ENCODE measurements at places on chromosomes 2 and 18.

GRCh38 chr18:32378705-32379104 is 92.0 kb downstream of the GAREM1 start:
- no peak for DNase-seq

DNA sequence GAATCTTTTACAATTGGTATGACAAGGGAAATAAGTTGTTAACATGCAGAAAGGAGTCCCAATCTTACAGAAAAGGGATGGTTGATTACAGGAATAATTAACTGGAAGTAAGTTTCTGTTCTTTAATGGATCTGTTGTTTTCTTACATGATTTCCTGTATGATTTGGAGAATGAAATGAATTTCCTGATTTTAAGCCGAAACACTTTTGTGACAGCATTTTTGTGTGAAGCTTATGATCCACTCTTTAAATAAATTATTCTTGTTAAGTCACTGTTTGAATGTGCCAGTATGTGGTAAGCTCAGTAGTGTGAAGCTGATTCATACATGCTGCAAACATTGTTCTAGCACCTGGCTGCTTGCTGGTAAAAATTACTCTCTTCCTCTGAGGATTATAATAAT is 516.2 kb downstream of the DCDC2C start:
- no peak for DNase-seq

- no peak for DNase-seq
These were observed 81.9 kb upstream of the TXNDC2 start for GRCh38 chr18:9803698-9804516.

- no peak for DNase-seq
These were observed 122.7 kb upstream of the RIOK3 start for GRCh38 chr18:23330423-23330822.

DNA sequence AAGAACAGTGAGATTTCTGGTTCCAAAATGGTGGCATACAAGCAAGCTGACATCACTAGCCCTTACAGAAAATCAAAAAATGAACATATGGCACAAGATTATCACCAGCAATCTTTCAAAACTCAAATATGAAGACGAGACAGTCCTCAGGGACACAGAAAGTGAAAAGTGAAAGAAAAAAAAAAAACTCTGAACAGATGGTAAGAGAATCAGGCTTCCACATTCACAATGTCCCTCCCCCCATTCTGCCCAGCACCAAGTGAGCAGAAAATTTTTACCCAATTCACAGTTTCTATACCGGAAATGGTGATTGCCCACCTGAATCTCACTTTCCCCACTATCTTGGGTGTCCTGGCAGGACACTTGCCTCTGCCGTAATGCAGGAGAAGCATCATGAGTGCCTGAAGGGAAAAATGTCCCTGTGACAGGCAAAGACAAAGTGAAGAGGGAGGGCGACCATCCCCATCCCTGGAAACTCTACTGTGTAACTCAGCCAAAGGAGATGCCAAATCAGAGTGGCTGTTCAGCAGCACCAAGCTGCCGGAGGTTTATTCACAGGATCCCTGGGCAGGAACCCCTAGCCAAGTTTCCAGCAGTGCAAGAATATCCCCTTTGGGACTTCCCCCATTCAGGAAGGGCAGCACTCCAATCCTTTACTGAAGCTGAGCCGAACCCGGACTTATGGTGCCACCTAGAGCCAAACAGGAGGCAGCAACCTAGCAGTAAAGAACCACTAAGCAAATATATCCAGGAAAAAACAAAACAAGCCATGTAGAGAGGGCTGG is 312.2 kb downstream of the LRATD1 start:
- DNase-seq: no peak

DNA sequence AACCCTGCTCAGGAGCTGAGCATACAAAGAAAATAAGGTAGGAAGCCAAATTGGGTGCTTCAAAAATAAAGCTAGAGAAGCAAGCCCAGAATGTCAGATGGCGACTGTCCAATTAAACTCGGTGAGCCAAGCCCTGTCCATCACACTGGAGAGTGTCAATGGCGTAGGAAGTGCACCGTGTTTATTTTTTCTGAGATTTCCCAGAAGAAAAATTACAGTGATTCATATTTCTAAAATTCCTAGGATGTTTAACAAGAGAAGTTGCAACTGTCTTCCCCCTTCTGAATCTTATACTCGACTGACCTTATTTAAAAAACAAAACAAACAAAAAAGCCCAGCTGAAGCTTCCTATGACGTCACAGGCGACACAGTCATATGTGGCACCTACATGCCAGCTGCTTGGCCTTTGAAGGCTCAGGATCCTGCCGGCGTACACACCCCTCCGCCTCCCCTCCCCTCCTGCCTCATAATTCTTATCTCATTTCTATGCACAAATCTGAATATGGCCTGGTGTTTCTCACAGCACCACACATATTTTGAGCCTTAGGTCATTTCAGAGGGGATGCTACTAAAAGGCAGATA is 60.8 kb downstream of the MBP start:
- DNase-seq: peak; percentile 77

- no peak for DNase-seq
These were observed 128.1 kb upstream of the RPRM start for GRCh38 chr2:153606623-153607022.

DNA sequence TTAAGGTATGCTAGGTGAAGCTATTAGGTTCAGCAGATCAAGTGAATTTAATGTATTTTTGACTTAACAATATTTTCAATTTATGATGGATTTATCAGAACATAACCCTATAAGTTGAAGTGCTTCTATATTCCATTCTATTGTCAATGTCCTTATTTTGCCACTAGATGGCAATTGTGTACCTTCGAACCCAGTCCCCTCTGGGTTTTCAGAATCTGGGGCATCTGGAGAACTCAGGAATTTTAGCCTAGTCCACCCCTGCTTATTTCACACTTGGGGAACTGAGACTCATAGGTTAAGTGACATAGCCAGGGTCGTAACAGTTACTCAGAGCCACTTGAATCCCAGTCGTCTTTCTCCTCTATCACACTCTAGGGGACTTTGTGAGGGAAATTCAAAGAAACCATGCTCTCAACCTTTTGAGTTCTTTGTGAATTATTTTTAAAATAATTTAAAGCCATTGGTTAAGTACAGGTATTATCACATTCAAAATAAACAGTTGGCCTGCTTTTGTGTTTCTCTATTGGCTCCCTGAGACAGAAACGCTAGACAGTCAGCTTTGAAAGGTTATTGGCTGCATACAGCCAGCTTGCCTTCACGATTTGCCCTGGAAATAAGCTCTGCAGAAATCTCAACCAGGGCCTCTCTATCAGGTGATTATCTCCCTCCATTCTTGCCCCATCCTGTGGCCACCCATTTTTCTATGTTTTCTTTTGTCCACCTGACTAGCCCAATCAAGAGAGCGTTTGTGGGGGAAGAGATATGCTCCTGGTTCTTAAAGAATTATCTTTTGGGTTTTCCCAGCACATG is 145.0 kb downstream of the TTC27 start:
- no peak for DNase-seq

GRCh38 chr18:7605705-7606104 is 38.6 kb downstream of the PTPRM start:
- no peak for DNase-seq

DNA sequence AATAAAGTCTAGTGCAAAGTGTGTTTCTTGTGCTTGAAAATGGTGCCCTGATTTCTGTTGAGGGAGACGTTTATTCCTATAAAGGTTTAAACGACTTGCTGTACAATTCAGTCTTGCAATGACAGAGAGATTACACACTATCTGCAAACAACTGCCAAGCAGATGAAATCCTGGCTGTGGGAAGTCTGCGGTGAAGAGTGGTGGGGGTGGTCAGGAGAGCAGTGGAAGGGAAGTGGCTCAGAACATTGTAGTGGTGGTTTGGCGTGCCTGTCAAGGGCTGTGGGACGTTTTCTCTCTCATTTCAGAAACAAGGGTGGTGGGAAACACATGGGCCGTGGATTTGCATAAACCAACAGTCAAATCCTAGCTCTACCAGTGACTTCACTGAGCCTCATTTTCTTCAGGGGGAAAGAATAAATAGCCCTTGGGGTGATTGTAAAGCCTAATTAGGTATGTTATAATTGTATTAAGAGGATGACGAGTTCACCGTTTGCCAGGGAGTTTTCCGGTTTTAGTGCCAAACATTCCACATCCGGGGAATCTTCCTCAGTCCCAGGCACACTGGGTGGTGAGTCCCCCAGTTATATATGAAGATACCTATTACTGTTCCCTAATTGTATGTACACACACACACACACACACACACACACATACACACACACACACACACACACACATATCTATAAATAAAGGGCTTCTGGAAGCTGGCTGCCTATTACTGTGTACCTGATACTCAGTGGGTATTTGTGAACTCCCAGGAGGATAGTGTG is 115.0 kb downstream of the SPTBN1 start:
- DNase-seq: peak; percentile 68

DNA sequence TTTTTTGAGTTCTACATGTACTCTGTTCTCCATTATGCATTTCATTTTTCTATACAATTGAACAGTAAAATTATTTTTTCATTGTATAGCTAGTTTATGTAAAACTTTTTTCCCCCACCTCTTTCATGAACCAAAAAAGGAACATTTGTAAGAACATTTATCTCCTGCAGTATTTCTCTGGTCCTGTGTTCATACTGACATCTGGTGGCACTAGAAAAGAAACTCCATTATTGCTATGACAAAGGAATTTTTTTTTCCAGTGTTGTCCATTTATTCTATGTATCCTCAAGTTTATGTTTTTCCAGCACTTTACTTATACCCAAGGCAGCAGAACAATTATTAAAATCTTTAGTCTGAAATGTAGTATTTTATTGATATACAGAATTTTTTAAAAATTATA is 27.4 kb upstream of the CHAC2 start:
- no peak for DNase-seq

- DNase-seq: no peak
These were observed 30.2 kb upstream of the ROCK1 start for GRCh38 chr18:21141668-21142422.

DNA sequence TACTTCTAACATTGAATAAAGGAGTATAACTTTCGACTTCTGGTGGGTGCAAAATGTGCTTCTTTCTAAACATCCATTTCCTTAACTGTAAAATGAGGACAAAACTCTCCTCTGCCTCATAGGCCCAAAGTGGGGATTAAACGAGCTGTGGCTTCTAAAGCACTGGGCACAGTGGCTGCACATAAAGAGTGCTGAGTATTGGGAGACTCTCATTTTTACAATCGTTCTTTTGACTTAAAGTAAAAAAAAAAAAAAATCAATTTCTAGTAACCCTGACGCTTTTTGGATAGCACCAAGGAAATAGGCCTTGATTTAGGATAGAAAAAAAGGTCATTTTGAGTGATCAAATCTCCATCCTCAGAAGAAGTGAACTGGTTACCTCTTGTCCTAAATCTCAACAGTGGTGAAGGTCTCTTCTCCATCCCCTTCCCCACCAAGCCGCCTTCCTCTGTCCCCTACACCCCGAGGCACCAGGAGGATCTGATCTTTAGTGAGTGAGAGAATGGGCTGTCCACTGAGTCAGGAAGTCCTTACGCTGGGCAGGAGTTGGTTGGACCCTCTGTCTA is 161.6 kb downstream of the DDX1 start:
- DNase-seq: no peak

DNA sequence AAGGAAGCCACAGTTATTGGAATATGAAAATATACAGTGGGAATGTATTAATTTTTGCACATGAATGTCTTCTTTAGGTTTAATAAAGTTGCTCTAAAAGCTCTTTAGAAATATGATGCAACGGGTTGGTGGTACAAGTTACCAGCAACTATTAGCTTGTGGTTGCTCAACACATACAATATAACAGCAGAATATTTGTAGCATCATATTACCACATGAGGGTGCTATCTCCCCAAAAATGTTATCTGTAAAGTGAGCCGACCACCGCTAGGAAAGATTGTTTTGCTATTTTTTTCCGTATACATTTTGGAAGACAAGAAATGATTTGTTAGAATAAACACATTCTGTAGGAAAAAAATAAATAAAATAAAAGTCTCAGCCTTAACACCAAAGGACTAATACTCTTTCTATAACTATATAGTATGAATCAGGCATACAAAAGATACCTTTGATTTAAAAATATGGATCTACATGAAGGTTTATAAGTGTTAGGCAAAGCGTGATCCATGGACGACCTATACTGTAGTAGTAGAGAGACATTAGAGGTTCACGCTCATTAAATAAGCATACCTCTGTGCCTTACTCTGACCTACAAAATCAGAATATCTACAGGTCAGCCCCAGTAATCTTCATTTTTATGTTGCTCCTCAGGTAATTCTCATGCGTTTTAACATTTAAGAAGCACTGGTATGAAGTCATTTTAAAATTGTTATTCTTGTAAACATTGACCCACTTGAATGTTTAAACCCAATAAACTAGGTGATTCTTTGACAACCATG is 1110.6 kb upstream of the ACVR2A start:
- peak; percentile 5 for DNase-seq

- no peak for DNase-seq
These were observed 31.3 kb upstream of the TOGARAM2 start for GRCh38 chr2:28949617-28950305.

- DNase-seq: no peak
These were observed 57.2 kb downstream of the TACR1 start for GRCh38 chr2:75142081-75142480.

GRCh38 chr18:55430026-55430425 is 158.0 kb downstream of the TCF4 start:
- DNase-seq: no peak

DNA sequence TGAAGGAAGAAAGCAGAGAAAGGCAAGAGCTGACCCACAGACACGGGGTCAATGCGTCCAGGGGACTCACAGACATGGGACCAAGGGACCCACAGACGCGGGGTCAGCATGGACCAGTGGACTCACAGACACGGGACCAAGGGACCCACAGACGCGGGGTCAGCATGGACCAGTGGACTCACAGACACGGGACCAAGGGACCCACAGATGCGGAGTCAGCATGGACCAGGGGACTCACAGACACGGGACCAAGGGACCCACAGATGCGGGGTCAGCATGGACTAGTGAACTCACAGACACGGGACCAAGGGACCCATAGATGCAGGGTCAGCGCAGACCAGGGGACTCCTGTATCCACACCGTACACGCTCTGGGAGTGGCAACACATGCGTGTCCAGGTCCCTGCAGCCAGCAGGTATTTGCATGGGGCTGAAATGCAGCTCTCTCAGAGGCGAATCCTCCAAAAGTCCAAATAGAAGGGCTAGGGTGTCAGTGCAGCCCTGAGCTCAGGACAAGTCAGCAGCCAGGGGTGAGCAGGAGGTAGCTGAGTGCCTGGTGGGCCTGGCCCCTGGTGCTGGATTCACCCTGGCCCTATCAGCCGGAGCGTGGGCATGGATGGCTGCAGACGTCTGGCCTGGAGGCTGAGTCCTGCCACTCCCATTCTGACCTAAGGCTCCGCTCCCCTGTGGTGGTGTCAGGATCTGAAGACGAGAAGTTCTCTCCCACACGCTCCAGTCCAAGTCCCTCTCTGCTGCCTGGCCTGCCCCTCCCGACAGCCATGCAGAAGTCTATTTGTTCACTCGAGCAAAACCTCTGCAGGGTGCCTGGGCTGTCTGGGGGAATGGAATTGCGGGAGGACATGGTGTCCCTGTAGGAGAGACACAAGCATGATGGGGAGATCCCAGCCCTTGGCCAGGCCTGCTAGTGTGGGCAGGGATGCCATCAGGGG is 28.5 kb downstream of the TMEM18 start:
- no peak for DNase-seq

GRCh38 chr2:203852760-203853159 is 14.8 kb upstream of the CTLA4 start:
- DNase-seq: no peak

Measured in CD4-positive, alpha-beta T cell treated with Interleukin-1 beta for 1 hour (primary cell).